ENCODE measurements at places on chromosomes 3 and 15. TPM values are rescaled to one million over a fixed set of nuclear protein-coding genes. Genes with fewer than 3 reads are reported as not detected.

DNA sequence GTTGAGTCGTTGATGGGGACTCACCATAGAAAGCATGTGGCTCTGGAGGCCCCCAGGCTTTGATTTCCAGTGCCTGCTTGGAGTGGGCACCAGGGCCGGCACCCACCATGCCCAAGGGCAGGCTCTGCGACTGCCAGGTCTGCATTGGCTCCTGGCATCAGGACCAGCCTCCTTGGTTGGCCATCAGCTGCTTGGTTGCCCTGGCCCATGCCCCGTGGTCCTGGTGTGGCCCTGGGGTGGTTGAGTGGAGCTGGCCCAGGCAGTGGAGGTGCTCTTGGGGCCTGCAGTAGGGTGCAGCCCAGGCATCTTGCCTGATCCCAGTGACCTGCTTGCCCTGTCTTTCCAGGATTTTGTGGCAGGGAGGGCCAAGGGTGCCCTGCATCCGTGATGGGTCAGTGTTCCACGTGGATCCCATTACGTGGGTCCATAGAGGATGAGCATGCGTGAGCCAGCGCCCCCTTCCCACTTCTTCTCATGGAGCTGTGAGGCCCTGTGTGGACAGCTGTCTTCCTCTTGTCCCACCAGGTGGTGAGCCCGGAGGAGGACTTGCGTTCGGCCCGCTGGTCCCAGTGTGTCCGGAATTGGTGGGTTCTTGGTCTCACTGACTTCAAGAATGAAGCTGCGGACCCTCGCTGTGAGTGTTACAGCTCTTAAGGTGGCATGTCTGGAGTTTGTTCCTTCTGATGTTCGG is 187.0 kb downstream of the UBE3A start:
- no peak for DNase-seq

DNA sequence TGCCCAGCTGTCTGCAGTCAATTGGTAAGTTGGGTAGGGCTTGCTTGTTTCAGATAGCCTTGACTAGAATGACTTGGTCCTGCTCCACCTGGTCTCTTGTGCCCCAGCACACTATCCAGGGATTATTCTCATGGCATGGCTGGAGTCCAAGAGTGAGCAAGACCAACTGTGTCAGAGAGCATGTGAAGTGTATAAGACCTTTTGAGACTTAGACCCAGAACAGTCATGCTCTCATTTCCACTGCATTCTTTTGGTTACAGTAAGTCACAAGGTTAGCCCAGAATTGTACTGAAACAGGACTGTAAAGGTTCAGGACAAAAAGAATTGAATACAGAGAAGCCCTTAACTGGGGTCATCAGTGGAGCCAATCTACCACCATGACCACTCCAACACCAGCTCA is 650.8 kb upstream of the ADAMTS9 start:
- DNase-seq = no peak

DNA sequence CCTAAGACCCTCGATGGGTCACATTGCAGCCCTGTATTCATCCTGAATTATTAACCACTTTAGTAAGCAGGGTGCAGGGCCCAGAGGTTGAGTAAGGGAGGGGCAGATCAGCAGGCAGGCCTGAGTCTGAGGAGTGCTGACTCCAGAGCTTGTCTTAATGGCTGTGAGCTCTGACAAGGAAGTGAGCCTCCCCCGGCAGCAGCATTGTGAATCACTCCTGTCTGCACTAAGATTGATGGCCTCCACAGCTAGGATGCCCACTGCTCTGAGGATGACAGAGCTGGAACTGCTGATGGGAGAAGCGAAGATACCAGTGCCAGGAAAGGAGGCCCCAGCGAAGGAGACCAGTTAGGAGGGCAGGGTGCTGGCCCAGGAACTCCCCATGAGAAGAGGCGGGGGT is 46.5 kb upstream of the CCDC174 start:
- no peak for DNase-seq

Gene HCLS1
- 6.9 TPM for total RNA-seq

Measured in tongue (tissue), 3 donors.